ENCODE measurements at places on chromosomes 6 and 20.

- no peak for DNase-seq
Measured at GRCh38 chr6:170439366-170440361, 113.4 kb downstream of the PSMB1 start.

GRCh38 chr6:499617-500016, 108.1 kb downstream of the IRF4 start:
- DNase-seq: no peak

- DNase-seq: no peak
Measured at GRCh38 chr6:169844946-169845345, 93.5 kb downstream of the ERMARD start.

DNA sequence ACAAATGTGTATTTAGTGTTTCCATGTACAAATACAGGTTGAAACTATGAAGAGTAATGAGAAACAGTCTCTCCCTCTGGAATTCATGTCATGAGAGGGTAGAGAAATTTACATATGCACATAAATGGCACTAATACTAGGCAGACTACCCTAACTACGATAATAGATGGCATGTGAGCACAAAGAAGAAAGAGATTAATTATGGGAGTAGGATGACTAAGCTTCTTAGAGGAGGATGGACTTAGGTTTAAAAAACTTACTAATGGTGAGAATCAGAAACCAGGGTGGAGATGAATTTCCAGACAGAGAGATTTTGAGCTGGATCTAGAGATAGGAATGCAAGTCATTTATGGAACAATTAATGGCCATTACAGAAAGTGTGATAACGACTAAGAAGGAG, 225.3 kb upstream of the HTR1E start:
- no peak for DNase-seq

DNA sequence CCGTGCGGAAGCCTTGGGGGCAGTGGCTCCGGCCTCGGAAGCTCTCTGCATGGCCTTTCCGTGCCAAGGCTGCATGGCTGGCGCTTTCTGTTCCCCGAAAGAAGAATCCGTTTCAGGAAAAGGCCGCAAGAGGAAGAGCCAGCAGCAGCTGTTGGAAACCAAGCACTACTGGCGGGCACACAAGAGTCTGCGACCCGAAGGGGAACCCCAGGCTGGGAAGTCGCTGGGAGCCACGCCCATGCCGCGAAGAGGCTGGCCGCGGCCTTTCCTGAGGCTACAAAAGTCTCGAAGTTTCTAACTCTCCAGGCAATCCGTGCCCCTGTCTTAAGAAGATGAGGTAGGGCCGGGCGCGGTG, at the start of gene CGAS:
Gene CGAS (minus strand): TSS at position 191 of the 355 bp plus-strand sequence. CDS start 116 bp downstream, at position 75.
- peak; percentile 40 for DNase-seq

DNA sequence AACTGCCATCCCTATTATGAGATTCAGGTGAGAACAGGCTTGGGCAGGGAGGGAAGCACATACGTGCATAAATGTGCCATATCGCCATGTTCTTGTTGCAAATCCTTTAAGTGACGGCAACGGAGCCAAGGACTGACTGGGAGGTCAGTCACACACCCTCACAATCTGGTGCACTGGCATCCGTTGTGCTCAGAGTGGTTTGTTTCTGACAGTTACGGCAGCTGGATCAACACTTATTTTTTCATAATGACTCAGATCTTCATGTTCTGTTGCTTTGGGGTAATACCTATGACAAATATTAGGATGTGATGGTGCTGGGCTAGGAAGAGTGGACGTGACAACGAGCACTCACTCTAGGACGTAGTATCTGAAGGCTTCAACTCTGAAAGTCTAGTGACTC, 56.2 kb upstream of the PREP start:
- no peak for DNase-seq

GRCh38 chr6:35719830-35720733, 16.8 kb upstream of the ARMC12 start:
- DNase-seq: no peak

DNA sequence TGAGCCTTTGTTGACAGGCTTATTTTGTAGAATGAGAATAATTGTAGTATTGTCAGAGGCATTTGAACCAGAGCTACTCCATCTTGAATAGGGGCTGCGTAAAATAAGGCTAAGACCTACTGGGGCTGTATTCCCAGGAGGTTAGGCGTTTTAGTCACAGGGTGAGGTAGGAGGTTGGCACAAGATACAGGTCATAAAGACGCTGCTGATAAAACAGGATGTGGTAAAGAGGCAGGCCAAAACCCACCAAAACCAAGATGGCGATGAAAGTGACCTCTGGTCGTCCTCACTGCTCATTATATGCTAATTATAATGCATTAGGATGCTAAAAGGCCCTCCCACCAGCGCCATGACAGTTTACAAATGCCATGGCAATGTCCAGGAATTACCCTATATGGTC, 82.7 kb downstream of the PFDN4 start:
- no peak for DNase-seq

Data from stimulated activated CD4-positive, alpha-beta T cell treated with anti-CD3 and anti-CD28 coated beads, TNF-alpha, amount 100 ng/mL, for 1 hour (primary cell).